Right hindlimb (tissue), 1 donor: ENCODE measurements at places on chromosomes 7 and 10.
A peak's percentile ranks its signal among the peaks of the same experiment; 100 is the strongest.

DNA sequence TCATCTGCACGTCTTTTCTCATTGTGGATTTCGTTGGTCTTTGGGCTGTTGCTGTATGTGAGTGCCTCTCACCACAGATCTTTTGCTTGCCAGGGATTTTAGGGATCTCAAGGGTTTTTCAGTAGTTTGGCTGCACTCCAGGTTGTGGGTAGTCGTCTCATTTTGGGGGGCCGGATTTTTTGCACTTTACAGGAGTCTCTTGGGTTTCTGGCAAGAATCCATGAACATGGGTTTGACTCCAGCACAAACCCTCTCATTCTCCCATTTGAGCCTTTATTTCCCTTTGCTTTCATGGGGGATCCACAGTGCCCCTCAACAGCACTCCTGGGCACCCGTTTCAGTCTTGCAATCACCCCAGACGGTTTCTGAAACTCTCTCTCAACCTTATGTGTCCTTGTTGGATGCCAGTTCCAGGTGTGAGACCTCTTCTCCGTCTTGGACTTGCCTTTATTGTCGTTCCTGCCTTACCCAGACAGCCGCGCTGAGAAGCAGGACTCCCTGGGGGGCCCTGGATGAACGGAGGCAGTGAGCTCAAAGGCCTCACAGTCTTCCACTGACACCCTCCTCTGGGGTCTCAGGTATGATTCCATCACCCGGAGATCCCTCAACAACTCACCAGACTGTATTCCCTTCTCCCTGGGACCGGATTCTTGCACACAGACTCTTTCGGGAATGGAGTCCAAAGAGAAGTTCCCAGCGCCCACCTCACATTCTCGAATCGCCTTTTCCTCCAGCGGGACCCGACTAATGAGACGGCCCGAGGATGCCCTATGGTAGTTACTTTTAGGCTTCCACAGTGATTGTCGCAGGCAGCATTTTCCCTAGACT lies 18.8 kb upstream of the ZNF273 start:
- DNase-seq, result no peak

DNA sequence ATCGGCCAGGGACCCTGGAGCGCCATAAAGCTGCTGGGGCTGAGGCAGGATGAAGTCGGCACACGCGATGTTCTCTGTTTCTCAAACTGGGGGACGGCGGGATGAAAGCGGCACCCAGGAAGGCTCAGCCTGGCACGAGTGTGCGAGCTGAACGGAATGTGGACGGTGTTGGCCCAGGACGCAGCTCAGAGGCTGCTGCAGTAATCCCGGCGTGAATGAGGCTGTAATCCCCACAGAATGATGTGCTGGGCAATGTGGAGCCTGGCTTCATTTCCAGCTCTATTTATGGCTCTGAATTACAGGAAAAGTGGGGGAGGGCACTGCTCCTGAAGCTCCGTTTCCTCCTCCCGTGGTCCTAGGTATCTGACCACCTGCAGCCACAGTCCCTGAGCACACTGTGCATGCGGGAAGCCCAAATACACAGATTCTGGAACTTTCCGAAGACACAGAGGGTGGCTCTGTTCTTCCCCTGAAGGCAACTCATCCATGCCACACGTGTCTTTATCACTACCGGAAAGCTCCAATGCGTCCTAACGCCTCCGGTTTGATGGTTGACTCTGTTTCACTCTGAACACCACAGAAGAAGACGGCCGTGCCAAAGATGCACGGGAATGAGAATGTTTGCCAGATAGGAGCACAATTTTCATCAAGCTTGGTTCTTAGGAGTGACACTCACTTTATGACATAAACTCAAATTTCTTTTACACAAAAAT lies 37.6 kb downstream of the KLF6 start:
- DNase-seq, result no peak

- DNase-seq, result no peak
Measured at GRCh38 chr10:35726846-35727245, 84.8 kb upstream of the FZD8 start.

- no peak for DNase-seq
Measured at GRCh38 chr10:118501637-118502440, 93.6 kb downstream of the PRLHR start.

GRCh38 chr7:38465956-38466355 lies 165.2 kb downstream of the AMPH start:
- no peak for DNase-seq

DNA sequence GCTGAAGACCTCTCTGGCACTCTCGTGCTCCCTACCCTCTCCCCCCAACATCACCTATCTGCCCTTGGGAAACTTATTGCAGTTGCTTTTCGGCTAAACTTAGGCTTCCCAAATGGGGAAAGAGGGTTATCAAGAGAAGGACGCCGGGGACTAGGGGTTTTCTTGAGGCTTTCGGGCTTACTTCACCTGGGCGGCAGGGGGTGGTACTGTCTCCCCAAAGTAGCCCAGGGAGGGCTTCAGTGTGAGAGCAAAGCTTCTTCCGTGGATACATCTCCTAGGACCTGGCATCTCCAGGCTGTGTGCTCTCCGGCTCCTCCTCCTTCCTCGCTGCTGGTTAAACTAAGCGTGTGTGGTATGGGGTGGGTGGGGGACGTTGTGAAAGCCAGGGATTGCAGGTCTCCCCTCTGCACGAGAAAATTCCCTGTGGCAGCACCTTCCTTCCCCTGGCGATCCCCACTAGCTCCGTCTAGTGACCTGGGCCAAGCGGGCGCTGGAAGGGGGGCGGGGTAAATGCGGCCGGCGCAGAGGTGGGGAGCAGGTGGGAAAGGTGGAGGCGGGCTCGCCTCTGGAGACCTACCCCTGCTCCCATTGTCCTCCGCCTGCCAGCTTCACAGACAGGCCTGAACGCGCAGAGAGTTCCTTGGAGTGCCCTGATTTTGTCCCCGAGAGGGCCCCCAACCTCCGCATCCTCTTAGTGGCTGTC lies 1.1 kb downstream of the PLXDC2 start:
- DNase-seq, result peak; percentile 71

DNA sequence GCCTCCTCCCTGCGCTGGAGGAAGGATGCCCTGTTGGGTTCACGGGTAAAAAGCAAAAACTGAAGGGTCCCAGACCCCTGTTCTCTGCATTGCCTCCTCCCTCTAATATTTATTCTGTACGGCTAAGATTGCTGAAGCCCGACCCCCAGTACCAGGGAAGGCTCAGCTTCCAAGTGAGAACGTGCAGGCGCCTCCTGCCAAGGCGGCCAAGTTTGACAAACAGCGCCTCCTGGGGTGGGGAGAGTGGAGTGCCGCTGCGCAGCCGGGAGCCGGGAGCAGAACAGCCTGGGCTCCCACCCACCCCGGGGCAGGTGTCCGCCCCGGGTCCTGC lies 4.7 kb upstream of the EBF3 start:
- DNase-seq, result peak; percentile 92

DNA sequence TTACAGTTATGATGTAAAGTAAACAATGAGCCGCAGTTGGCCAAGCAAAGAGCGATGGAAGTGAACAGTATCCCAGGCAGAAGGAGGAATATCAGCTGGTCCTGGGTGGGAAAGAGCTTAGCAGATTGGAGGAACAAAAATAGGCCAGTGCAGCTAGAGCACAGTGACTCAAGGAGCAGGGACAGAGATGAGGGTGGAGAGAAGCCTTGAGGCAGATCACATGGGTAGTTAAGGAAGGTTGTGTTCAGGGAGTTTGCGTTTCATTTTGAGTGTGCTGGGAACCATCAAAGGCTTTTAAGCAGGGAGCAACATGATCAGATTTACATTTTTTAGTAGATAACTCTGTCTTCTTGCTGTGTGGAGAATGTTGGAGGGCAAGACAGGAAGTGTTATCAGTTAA lies 113.6 kb downstream of the OAT start:
- no peak for DNase-seq

DNA sequence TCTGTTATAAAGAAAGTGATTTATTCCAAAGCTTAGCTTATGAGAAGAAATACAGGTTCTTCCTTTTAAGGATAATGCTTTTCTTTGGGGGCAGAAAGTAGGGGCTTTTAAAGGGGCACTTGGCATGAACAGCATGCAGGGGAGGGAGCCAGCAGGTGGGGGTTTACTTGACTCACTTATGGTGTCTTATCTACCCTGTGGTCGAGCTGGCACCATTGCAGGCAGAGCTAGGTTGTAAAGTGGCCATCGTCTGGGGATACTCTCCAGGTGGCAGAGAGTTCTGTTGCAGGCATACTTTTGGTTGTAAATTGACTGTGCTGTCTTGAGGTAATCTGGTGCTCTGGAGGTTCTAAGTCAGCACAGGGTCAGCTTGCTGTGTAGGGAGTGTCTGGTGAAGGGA lies 26.3 kb upstream of the IFRD1 start:
- no peak for DNase-seq

- DNase-seq, result no peak
Measured at GRCh38 chr7:45123913-45124710, 12.6 kb upstream of the TBRG4 start.

DNA sequence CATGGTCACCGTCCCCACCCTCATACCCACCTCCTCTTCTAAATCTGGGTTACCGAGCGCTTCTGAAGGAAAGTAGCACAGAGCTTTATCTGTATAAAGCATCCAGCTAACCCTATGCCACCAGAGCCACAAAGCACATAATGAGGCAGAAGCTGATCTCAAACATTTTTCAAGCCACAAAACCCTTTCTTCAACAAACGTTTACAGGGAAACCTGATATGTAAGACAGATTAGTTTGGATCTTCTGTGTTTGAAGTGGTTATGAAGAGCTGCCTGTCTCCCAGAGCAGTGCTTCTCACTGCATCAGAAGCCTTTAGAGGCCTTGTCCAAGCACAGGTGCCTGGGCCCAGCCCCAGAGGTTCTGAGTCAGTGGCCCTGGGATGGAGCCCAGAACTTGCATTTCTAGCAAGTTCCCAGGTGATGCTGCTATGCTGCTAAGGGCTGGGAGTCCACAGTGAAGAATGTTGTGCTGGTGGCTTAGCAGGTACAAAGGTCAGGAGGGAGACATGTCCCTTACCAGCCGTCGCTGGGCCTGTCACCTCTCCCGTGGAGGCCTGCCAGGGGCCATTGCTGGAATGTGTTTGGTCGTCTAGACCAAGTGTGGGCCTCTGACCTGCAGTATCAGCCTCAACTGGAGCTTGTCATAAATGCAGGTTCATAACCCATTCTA lies 90.4 kb downstream of the TAF3 start:
- no peak for DNase-seq

GRCh38 chr7:42478717-42479116 lies 241.7 kb upstream of the GLI3 start:
- DNase-seq, result no peak

GRCh38 chr10:124323111-124323725 lies 95.5 kb downstream of the OAT start:
- DNase-seq, result no peak

DNA sequence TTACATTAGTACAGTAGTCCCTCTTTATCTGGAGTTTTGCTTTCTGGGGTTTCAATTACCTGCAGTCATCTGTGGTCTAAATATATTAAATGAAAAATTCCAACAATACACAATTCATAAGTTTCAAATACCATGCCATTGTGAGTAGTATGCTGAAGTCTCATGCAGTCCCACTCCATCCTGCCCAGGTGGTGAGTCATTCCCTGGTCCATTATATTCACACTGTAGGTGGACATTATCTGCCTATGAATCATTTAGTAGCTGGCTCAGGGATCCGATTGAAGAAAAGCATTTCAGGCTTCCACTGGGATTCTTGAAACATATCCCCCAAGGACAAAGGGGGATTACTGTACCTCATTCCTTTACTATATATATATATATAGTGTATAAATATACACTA lies 298.2 kb upstream of the GALNT17 start:
- DNase-seq, result no peak

GRCh38 chr7:117582219-117582704 lies 102.4 kb downstream of the CFTR start:
- DNase-seq, result no peak

DNA sequence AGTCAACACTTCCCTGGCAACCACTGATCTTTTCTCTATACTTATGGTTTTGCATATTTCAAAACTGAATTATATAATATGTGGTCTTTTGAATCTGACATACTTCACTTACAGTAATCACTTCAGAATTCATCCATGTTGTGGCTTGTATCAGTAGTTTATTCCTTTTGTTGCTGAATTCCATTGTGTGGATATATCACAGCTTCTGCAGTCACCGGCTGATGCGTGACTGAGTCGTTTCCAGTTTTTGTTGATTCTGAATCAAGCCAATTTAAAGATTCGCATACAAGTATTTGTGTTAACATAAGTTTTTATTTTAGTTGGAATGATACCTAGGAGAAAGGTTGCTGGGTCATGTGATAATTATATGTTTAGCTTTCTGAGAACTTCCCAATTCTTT lies 672.5 kb upstream of the ANKRD30A start:
- no peak for DNase-seq

DNA sequence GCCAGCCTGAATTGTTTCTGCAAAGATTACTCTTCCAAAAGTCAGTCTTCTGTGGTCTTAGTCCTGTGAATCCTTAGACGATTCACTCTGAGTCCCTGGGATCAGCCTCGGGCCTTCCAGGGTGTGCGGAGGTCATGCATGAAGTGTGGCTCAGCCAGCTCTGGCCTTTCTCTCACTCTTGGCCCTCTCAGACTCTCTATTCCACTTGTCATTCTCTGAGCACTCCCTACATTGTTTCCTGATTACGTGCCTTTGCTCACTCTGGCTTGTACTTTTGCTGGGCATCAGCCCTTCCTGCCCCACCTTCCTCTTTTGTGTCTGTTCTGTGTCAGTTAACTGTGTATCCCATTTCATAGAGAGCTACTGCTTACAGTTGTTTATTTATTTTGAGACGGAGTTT lies 36.0 kb downstream of the CCNY start:
- DNase-seq, result no peak

GRCh38 chr7:10122551-10123100 lies 851.0 kb upstream of the PHF14 start:
- peak; percentile 77 for DNase-seq

- peak; percentile 59 for DNase-seq
Measured at GRCh38 chr10:103696411-103697145, 158.8 kb downstream of the SH3PXD2A start.

DNA sequence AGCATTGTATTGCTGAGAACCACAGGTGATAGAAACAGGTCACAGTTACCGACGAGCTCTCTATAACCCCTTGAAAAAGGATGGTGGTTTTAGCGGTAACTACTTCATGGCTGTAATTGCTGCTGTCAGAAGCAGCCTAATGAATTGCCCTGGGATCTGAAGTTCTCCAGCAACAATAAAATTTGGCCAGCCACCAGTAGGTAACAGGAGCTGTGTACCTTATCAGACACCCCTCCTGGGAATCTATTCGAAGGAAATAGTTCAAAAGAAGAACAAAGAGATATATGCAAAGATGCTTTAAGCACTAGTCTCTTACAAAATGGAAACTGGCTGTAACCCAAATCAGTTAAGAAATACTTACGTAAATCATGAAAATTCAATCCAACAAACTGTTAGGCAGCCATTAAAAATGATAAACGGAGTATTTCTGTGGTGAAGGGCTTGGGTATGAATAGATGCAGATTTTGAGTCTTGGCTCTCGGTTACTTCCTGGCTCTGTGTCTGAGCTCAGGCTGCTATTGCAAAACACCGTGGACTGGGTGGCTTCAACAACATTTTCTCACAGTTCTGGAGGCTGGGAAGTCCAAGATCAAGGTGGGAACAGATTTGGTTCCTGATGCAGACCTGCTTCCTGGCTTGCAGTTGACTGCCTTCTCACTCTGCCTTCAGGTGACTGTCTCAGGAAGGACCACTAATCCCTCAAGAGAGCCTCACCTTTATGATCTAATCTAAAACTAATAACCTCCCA lies 1.6 kb downstream of the MSRB2 start:
- DNase-seq, result no peak

- DNase-seq, result no peak
Measured at GRCh38 chr10:87966459-87966858, 103.0 kb downstream of the PTEN start.

GRCh38 chr7:92547579-92547978 lies 19.0 kb downstream of the RBM48 start:
- no peak for DNase-seq
